ENCODE measurements at places on chromosomes 4 and X.

GRCh38 chr4:182918791-182919302 lies 1.7 kb upstream of the DCTD start:
- ATAC-seq: no peak

GRCh38 chrX:154490021-154490413 lies 412 bp downstream of the SLC10A3 start:
- peak; percentile 25 for ATAC-seq

- no peak for ATAC-seq
Observed at GRCh38 chr4:80081566-80081965, 8.5 kb upstream of the ANTXR2 start.

DNA sequence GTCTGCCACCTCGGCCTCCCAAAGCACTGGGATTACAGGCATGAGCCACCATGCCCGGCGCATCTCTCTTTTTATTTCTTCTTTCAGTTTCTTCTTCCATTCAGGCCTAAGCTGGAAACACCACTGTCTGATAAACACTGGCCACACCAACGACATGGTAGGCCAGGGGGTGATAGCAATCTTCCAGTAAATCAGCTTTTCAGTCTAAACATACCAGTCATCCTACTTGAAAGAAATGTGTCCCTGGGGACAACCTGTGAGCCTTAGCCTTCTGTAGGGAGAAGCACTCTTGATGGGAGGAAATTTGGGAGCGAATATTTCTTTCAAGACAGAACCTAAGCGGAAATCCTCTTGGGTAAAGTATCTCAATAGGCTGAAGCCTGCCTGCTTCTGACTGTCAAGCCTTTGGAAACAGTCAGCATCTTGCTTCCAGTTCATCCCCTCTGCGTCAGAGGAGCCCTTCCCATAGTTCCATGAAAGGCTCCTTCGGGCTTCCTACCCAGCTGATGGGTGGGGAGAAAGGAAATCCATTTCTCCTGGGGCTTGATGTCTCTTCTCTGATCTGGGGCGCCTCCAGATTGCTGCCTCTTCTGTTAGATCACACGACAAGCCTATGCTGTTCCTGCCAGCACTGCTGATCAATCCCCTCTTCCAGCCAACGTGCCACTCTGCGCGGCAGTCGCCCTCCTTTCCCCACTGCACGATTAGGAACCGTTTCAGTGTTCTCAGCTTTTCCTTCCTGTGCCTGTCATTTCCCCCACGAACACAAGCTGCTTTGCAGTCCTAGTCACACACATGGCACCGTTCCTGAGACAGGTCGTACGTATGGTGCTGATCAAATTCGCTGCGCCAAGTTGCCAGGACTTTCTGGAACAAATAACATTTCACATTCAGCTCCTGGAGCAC lies 49.5 kb upstream of the CBR4 start:
- ATAC-seq: no peak

GRCh38 chrX:72262077-72262476 lies 15.0 kb downstream of the RPS4X start:
- no peak for ATAC-seq

DNA sequence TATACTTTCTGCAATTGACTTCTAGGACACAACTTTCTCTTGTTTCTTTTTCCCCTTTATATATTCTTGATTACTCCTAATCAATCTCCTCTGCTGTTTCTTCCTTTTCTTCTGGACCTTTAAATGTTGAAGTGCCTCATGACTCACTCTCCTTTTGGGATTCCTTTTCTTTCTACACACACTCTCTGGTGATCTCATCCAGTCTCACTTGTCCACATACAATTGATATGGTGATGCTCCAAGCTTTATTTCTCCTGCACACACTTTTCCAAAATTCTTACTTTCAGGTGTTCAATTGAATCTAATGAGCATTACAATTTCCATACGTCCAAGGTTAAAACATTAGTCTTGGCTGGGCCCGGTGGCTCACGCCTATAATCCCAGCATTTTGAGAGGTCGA lies 794.8 kb upstream of the EPHA5 start:
- no peak for ATAC-seq

- ATAC-seq: no peak
Observed at GRCh38 chr4:24203926-24204325, 314.1 kb upstream of the PPARGC1A start.

Data from stimulated activated memory B cell treated with anti-CD40 and anti-IgM and Interleukin-4, amounts not matched to agents 10 μg/mL and 1 μg/mL and 100 μg/mL, for 72 hours (primary cell).